GM18507 (cell line): ENCODE measurements at places on chromosomes 3 and 15.

DNA sequence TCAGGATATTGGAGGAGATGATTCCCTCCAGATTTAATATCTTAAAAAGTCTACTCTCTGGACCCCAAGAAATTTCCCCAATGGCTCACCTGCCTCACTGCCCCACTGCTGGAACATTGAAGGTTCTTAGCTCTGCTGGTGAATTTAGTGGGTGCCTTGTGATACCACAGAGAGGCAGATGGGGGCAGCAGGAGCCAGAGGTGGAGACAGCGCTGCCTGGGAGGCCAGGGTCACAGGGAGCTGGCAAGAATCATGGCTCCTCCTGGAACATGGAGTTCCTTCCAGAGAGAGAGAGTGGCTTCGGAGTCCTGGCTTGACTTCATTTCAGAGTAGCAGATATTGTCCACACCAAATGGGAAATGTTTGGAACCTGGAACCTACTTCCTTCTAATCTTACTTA is 263.5 kb upstream of the CFAP20DC start:
- DNase-seq = peak; percentile 9

DNA sequence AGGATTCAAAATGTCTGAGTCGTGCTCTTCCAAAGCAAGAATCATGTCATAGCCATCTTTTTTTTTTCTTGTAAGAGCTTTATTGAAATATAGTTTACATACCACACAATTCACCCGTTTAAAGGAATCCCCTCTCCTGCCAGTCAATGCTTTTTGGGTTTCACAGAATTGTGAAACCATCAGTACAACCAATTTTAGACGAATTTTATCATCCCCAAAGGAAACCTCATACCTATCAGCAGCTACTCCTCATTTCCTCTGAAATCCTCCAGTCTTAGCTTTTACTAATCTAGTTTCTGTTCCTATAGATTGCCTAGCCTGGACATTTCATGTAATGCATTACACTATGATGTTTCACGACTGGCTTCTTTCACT is 39.6 kb downstream of the ADIPOQ start:
- no peak for DNase-seq

- DNase-seq = no peak
Observed at GRCh38 chr3:25142609-25143355, 285.3 kb upstream of the RARB start.

- no peak for DNase-seq
Observed at GRCh38 chr3:65246561-65246960, 558.8 kb upstream of the ADAMTS9 start.

- no peak for DNase-seq
Observed at GRCh38 chr15:71773206-71773859, 37.0 kb upstream of the NR2E3 start.

DNA sequence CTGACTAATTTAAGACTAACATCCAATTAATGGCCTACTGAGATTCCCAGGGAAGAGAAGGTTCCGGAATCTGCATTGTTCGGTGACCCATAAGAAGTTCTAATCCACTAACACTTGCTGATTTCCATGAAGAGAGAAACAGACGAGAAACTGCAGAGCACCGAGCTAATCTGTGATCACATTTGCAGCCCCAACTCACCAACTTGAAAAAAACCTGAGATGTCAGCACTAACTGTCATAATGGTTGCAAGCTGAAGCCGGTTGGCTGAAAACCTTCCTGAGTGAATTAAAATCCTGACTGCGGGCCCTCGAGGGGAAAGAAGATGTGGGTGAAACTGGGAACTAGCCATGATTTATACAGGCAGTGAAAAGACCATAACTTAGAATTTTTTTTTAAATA is 204.8 kb upstream of the IGF1R start:
- DNase-seq = no peak

DNA sequence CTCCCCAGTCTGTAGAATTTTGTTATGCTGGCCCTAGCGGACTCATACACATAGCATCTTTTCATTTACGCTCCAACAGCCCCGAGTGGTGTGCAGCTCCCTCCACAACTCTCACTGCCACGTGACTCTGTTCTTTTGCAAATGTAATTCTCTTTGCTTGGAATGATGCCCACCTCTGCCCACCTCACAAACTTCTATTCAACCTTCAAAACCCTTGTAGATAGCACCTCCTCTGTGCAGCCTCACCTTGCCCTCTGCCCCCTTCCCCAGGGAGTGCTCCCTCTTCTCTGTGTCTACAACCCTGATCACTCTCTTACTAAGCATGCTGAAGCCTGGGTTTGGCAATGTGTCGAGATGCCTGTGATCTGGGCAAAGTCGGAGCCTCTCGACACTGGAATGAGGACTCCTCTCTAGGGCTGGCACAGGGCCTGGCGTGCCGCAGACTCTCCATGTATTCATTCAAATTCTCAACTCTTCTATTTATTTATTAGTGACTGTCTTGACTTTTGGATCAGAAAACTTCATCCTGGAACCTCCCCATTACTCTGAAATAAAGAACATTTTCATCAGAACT is 73.5 kb downstream of the MGLL start:
- DNase-seq = no peak

DNA sequence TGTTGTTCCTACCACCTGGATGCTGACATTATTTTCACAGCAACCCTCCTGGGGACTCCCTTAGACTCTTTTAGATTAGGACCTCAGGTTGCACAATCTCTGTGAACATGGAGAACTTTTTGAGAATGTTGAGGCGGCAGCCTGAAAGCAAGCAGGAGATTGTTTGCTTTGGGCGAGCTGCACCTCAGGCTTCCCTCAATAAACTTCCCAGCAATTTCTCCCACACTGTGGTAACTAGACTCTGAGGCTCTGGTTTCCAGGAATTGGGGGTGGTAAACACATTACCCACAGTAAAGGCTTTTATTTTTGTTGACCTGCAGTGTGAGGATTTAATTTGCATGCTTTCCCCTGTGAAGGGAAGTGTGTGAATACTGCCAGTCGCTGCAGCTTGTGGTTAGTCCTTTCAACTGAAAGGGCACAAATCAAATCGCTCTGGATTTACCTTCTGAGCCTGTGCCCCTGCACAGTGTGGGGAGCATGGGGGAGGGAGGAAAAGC is 35.2 kb upstream of the SIAH2 start:
- DNase-seq = no peak

DNA sequence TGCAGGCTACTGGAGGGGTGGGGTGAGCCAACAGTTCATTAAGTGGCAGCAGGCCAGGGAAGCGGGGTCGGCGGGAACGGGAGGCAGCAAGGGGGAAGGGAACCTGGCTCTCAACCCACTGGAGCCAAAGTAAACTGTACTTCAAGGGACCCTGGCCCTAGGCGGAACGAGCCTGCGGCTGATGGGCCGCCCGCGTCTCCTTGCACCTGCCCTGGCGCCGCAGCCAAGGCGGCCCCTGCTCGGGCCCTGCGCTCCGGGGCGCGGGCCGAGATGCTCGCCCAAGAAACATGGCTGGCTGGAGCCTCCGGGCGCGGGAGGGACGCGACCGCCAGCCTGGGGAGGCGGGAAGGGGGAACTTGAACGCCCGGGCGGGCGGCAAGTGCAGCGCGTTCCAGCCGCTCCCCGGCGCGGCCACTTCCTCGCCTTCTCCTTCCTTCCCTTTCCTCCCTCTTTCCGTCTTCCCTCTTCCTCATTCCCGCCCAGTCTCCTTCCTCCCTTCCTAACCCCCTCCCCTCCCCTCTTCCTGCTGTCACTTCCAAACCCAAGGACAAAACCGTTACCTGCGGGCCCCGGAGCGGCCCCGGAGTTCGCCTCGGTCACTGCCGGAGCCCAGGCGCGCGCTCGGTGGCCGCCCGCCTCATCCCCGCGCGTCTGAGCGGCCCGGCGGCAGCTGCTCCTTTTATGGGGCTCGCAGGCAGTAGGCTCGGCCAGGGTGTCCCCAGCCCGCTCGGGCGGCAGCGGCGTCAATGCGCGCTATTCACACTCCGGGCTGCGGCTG is 489.7 kb downstream of the MAGI1 start:
- DNase-seq = no peak

GRCh38 chr3:14523792-14524191 is 16.4 kb downstream of the GRIP2 start:
- DNase-seq = no peak

- no peak for DNase-seq
Observed at GRCh38 chr3:184448321-184449160, 68.7 kb downstream of the CHRD start.

- no peak for DNase-seq
Observed at GRCh38 chr3:122294359-122294758, 30.7 kb upstream of the CSTA start.

DNA sequence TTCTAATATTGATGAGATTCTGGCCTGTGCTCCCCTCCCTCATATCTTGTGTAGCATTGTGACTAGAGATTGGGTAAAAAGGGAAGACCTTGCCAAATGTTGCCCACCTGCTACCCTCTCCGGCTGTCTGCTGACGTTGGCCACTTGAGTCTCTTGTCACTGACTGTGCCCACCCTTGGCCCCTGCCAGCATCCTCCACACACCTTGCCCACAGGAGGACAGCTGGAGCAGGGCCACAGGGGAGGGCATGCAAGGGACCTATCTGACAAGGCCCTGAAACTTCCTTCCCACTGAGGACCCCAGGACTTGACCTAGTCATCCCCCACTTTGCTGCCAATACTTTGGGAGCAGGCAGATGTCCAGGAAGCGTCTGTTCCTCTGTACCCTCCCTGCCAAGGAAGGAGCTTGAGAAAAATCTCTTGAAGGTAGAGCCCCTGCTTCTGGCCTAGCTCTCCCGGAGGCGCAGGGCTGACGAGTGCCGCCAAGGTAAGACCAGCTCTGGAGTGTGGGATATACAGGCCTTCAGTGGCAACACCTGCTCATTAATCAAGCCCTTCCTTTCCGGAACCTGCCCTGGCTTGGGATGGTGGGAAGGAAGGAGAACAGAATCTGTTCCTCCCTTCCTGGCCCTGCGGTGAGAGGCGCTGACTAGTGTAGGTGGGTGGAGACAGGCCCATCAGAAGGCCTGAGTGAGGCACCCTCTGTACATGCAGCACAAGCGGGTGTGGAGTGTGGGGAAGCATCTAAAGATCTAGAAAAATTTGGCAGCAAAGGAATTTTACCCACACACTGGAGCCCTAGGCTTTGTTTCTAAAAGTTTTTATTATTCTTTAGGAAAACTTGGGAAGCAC is 4.9 kb upstream of the PAK6 start:
- DNase-seq = no peak

DNA sequence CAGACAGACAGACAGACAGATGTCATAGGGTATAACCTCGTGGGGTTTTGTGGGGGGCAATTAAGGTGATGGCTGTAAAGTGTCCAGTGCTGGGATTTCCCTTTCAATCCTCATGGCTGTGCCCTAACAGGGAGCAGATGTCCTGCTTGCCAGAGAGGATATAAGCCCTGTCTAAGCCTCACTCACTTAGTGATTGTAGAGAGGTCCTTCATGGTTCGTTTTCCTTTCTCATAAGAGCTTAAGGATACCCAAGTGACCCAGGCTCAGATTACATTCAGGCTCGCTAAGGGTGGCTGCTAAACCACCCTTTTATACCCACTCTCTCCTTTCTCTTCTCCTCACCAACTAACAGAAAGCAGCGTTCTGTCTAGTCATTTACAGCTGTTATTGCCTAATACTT is 19.2 kb downstream of the LYSMD2 start:
- DNase-seq = no peak

DNA sequence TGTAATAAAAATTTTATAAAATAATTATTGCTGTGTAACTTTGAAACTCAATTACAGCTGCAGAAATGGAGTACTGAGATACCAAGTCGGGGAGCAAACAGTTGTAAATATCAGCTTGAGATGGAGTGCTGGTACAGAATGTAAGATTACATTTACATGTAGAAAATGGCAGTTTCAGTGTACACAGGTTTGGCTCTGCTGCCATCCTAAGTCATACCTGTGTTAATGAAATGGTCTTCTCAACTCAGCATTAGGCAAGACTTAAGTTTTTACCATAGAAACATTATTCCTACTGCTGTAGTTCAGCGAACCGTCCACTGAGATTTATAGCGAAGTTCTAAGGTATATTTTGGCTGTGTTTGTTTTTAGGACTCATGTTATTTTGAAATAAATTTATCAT is 110.1 kb upstream of the TBL1XR1 start:
- DNase-seq = no peak

DNA sequence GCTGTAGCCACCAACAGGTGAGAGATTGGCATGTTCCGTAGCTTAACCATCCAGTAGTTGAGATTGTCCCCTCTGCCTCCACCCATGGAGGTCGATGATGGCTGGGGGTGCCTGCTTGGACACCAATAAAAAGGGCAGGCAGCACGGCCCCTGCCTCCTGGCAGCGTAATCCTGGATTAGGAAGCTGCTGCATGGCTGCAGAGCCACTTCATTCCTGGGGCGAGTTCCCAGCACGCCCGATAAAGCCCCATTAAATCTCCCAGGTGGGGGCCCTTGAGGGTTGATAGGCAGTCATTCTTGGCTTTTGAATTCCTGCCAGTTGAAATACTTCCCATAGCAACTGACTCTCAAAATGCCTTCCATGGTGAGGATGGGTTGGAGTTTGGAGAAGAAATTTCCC is 67.8 kb downstream of the PLXNA1 start:
- DNase-seq = no peak

- DNase-seq = no peak
Observed at GRCh38 chr3:42849017-42849416, 26.7 kb downstream of the CYP8B1 start.

GRCh38 chr3:134799393-134799792 is 4.3 kb downstream of the EPHB1 start:
- DNase-seq = no peak

GRCh38 chr15:85762039-85762755 is 32.5 kb downstream of the KLHL25 start:
- DNase-seq = no peak

DNA sequence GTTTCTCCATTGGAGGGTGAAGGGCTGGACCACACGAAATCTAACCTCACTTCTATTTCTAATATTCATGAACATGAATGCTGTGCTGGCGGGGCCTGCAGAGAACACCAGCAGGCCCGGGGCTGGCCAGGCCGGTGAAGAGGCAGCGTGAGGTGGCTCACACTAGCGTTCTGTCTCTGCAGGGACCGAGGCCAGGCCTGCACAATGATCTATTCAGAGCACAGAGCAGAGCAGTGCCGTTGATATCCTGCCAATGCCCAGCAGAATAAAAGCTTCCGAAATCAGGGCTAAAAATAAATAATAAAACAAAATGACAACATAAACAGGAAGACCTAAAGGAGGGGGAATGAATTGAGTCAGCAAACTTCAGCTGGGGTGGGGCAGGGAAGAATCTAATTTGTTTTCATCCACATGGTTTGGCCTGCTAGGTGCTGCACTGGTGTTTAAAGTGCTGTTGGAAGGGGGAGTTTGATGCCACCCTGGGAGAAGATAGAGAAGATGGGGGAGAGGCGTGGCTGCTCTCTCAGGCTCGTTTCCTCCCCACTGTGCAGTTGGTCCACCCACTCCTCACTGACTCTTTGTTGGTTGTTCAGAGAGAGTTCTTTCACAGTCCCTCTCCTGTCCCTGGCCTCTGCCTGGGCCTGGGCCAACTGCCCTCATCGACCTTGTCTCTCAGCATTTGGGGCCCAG is 837.1 kb downstream of the AGBL1 start:
- DNase-seq = no peak

GRCh38 chr3:191378142-191378812 is 48.0 kb upstream of the UTS2B start:
- DNase-seq = no peak

DNA sequence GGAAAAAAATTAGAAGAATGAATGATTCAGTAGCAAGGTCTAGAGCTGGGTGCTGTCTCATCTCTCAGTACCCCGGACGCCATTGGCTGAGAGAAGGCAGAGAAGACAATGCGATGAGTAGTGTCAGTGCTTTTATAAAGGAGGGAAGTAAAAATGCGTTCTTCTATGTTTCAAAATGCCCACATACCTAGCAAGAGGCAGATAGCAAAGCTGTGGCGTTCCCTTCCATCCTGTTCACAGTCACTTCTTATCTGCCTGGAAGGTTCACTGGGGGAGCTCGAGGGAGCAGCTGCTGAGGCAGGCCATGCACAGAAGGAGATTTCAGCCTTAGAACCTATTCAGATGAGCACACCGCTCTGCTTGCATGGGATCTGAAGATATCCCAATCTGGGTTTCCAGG is 234.0 kb downstream of the RPLP1 start:
- no peak for DNase-seq
